ENCODE measurements at places on chromosomes 13 and 19.

DNA sequence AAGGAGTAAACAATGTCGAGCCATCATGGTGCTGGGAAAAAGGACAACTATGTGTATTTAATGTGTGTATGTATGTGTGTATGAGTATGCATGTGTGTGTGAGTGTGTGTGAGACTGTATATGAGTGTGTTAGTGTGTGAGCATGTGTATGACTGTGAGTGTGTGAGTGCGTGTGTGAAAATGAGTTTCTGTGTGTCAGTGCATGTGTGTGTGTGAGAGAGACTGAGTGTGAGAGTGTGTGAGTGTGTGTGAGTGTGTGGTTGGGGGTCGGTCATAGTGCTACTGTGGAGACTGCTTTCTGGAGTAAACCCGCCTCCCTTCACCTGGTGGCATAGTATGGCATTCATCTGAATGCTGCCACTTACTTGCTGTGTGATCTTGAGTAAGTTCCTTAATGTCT, 567.4 kb downstream of the FGF9 start:
- no peak for DNase-seq

- no peak for DNase-seq
Observed at GRCh38 chr13:72457151-72457550, 270.3 kb downstream of the MZT1 start.

DNA sequence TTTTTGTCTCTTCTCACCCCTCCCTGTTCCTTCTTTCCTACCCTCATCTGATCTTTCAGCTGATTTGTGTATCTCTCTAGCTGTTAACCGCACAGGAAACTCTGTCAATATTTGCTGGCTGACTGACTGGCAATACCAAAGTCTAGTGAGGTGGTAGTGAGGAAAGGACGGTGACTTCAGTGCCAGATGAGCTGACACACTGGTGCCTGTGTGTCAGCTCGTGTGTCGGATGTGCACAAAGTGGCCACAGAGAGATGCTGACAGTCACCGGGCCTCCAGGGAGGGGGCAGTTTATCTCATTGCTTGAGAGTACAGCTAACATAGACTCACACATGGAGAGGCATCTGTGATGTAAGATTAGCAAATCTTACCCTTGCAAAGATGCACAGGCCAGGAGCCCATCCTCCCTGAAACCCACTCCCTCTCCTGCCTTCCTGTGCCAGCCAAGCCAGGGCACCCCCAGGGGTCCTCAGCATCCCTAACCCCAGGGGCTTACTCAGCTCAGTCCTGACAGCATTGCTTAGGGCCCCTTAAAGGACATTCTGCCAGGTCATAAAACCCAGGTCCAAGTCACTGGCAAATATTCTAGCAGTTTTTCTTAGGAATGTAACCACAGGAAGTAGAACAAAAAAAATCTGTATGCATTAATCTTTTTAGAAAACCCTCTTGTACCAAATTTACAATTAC, 80.2 kb downstream of the SHISA2 start:
- no peak for DNase-seq

GRCh38 chr13:80577285-80577684, 236.4 kb upstream of the SPRY2 start:
- DNase-seq: no peak

DNA sequence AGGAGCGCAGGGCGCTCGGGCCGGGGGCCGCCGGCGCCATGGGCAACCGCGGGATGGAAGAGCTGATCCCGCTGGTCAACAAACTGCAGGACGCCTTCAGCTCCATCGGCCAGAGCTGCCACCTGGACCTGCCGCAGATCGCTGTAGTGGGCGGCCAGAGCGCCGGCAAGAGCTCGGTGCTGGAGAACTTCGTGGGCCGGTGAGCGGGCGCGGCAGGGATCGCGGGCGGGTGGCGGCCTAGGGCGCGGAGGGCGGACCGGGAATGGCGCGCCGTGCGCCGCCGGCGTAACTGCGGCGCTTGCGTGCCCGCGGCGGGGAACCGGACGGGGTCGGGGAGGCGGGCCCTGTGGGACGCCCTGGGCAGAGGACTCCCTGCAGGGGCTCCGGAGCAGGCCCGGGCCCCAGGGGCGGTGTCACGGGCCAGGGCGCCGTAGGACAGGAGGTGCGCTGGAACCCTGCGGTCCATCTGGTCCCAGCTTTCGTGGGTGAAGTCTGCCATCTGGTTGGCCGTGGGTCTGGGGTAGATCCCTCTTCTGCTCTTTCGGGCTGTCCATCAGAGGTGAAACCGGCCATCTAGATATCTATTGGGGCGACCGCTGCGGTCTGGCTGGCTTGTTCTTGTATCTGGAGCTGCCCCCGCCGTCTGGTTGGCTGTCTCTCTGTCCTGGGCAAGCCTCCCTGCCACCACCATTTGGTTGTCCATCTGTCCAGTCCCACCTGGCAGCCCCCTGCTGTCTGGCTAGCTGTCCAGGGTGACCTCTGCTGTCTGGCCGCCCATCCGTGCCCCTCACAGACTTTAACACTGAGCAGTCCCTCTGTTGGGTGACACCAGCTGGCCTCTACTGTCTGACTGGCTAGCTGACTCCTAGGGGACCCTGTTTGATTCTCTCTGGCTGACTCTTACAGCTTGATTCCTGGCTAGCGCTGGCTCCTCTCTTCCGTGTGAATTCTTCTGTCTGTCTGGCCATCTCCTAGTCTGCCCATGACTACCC, 622 bp downstream of the DNM2 start:
- peak; percentile 46 for DNase-seq

GRCh38 chr13:73578251-73578875, 519.6 kb downstream of the KLF5 start:
- DNase-seq: no peak

DNA sequence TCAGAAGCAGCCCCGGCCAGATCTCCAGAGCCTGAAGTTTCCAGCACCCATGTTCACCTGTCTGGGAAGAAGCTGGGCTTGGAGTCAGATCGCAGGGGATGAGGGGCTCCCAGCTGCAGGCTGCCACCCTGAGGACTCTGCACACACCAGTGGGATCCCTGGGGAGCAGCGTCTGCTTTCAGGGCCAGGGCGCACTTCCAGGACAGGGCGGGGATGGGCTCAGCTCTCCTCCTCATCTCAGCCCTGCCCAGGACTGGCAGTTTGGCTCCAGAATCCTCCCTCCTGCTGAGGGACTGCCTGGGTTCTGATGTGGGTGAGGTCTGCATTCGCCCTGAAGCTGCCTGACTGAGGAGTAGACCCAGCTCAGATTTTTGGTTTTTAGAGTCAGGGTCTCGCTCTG, 3.5 kb downstream of the SLC7A9 start:
- DNase-seq: no peak

- no peak for DNase-seq
Observed at GRCh38 chr19:362154-362553, 17.6 kb upstream of the MIER2 start.

DNA sequence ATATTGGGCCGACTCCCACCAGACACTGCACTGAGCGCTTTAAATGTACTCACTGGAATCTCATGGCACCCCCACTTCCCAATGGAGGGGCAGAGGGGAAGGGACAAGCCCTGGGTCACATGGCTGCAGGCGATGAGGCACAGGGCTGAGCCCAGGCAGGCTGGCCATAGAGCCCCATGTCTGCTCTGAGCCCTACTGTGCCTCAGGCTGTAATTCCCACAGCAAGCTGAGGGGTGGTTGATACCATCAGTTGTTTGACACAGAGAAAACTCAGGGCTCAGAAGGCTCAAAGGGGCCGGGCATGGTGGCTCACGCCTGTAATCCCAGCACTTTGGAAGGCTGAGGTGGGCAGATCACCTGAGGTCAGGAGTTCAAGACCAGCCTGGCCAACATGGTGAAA, 25.1 kb downstream of the RFX1 start:
- no peak for DNase-seq

DNA sequence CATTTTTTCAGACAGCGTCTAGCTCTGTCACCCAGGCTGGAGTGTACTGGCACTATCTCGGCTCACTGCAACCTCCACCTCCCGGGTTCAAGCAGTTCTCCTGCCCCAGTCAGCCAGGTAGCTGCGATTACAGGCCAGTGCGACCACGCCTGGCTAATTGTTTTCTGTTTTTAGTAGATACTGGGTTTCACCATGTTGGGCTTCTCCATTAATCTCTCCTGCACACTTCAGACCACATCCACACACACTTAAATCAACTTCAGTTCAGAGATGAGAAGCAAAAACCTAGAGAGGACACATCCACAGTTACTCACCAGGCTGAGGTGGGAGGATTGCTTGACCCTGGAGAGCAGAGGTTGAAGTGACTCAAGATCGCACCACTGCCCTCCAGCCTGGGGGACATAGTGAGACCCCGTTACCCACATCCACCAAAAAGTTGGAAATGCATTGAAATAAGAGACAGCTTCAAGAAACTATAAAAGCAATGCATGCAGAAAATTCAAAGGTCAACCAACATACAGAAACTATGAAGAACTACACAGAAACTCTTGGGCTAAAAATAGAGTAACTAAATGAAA, 42.3 kb downstream of the ZNF611 start:
- no peak for DNase-seq

GRCh38 chr13:68345963-68346531, 1115.9 kb upstream of the PCDH9 start:
- no peak for DNase-seq

DNA sequence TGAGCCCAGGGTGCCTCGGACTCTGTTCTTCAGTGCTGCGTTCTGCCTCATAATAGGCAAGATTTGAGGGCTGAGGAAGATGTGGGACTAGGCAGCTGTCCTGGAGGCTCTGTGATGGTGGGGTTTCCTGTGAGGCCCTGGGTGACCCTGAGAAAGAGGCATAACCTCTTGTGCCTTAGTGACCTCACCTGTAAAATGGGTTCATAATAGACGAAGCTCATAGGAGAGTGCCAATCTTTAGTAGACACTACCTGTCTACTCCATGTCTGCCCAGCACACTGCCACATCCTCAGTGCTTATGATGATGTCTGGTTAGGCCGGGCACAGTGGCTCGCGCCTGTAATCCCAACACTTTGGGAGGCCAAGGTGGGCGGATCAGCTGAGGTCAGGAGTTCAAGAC, 23.4 kb downstream of the RRAS start:
- no peak for DNase-seq

- DNase-seq: no peak
Observed at GRCh38 chr19:47499863-47500830, 14.7 kb downstream of the NAPA start.
